Stimulated activated CD8-positive, alpha-beta memory T cell treated with anti-CD3 and anti-CD28 coated beads, Interleukin-2, amount 100 ng/mL, for 1 hour (primary cell): ENCODE measurements at places on chromosomes 5 and 9.

DNA sequence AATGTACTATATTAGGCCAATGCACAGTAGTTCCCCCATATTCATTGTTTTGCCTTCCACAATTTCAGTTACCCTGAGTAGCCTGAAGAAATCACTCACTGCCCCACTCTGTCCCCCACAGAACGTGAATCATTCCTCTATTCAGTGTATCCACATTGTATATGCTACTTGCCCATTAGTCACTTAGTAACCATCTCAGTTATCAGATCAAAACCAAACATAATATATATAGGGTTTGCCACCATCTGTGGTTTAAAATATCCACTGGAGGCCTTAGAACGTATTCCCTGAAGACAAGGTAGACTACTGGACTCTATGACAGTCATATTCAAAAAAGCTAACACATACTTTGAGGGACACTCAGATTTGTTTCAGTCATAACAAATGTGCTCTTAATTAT lies 465.7 kb upstream of the RGMB start:
- no peak for DNase-seq

GRCh38 chr9:93657331-93658111 lies 81.1 kb downstream of the PHF2 start:
- DNase-seq = no peak

GRCh38 chr9:8282535-8282934 lies 483.0 kb upstream of the DMAC1 start:
- DNase-seq = no peak

GRCh38 chr9:112299514-112299913 lies 33.9 kb downstream of the PTBP3 start:
- DNase-seq = no peak

GRCh38 chr5:139021346-139021745 lies 146.2 kb upstream of the LRRTM2 start:
- DNase-seq = no peak

GRCh38 chr9:10704720-10705119 lies 91.9 kb upstream of the PTPRD start:
- no peak for DNase-seq

GRCh38 chr9:124385623-124386022 lies 29.6 kb downstream of the PSMB7 start:
- DNase-seq = no peak

- DNase-seq = no peak
Measured at GRCh38 chr9:27963836-27964235, 390.6 kb upstream of the C9orf72 start.

GRCh38 chr9:35776018-35776417 lies 15.4 kb upstream of the NPR2 start:
- DNase-seq = no peak

GRCh38 chr9:69299315-69299714 lies 25.7 kb upstream of the ENTREP1 start:
- DNase-seq = no peak

- DNase-seq = no peak
Measured at GRCh38 chr5:473551-474192, 30.7 kb downstream of the EXOC3 start.

- no peak for DNase-seq
Measured at GRCh38 chr5:178595150-178595549, 5.0 kb upstream of the COL23A1 start.

DNA sequence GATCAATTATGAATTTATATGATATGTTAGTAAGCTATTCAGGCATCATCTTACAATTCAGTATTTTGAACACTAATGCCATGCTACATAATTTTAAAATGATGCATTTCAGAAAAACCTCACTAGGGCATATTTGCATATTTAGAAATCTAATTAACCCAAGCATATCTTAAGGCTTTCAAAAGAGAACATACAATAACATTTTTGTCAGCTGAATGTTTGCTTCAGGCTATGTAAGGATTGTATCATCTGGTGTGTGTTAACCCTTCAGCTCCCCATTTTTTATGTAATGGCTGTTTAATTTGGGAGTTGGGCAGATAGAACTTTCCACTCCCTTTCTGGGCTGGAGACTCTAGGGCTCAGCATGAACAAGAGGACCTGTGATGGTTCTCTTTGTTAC lies 299.1 kb upstream of the EFNA5 start:
- DNase-seq = no peak

DNA sequence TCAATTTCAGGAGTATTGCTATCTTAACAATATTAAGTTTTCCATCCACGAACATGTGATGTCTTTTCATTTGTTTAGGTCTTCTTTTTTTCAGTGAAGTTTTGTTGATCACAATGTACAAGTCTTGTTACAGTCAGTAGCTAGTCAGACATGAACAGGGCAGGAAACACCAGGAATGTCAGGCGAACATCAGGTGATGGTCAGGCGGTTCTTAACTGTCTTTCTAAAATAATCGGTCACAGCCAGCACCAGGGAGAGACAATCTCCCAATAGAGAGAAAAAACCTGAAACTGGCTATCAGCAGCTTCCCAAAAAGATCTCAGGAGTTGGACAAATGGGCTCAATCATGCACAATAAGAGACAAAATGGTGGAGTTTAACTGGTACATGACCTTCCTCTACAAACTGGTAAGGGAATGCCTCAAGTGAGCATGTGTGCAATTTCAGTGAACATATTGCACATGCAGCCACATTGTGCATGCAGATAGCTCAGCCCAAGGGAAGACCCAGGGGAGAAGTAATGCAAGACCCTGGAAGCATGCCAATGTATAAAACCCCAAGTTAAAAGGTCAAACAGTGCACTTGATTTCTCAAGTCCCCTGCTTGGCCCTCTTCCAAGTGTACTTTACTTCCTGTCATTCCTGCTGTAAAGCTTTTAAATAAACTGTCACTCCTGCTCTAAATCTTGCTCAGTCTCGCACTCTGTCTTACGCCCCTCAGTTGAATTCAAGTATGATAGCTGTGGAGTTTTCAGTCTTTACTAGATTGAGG lies 176.1 kb upstream of the RASEF start:
- DNase-seq = no peak

- DNase-seq = no peak
Measured at GRCh38 chr9:91825422-91825821, 124.6 kb downstream of the ROR2 start.

DNA sequence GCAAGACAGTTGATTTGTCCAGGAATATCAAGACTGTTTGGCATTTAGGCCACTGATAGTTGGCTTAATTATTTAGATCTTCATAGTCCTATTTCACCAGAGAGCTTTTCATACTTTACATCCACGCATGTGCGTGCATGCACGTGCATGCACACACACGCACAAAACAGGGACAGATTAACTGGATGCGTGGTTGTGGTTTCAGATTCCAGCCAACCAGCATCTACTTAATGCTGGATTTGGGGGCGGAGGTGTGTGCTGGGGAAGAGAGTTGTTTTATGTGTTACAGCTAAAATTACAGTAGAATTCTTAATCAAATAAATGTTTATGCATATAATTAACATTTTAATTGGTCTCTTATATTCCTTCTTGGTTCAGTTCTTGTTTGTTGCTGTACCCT lies 7.3 kb downstream of the RNF14 start:
- no peak for DNase-seq

GRCh38 chr5:178462076-178462475 lies 128.1 kb downstream of the COL23A1 start:
- DNase-seq = no peak

GRCh38 chr9:86486891-86487837 lies 133.0 kb upstream of the TUT7 start:
- no peak for DNase-seq

DNA sequence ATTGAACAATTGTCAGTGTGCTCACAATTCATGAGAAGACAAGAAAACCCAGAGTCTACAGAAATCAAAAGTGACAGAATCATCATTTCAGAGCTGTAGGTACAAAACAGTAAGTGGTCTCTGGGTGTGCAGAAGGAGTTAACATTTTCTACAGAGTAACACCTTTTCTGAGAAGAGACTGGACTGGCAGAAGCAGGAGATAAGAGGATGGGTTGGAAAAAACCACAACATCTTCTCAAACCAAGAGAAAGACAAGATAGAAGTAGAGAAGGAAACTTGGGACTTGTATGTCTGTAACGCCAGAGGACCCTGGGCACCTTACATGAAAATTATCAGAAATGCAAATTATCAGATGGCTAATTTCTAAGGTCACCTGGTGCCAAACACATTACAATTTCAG lies 82.6 kb downstream of the ARL15 start:
- DNase-seq = no peak

- DNase-seq = no peak
Measured at GRCh38 chr5:66945389-66946349, 250.9 kb downstream of the CD180 start.

DNA sequence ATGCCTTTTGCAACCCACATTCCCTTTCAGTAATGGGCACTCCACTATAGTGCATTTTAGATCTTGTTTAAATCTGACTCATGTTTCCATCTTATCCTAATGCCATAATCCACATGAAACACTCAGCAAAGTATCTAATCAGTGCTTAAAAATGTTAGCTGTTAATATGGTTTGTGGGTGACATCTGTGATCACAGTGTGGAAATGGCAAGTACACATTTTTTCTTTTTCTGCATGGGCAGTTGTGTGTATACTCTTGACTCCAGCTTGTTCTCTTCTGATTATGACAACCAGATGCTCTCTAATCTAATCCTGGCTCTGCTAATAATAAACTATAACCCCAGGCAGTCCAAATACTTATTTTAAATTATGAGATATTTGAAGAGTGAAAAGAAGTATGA lies 103.3 kb downstream of the EDIL3 start:
- no peak for DNase-seq

GRCh38 chr5:78816143-78816765 lies 167.7 kb upstream of the LHFPL2 start:
- DNase-seq = no peak

DNA sequence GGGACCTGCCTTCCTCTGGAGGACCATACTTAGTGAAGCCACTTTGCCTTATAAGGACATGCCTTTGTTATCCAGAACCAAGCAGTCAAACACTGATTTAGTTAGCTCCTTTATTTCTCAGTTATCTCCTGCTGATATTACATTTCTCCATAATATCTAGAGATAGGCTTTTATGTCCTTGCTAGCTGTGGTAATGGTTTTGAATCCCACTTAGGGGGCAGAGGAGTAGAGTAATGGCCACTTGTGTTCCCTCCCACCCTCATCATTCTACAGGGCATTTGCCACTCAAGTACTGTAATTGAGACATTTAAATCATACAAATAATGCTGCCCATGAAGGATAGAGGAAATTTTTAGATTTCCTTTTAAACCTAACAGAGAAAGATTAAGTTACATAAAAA lies 80.9 kb downstream of the DOCK8 start:
- DNase-seq = no peak

DNA sequence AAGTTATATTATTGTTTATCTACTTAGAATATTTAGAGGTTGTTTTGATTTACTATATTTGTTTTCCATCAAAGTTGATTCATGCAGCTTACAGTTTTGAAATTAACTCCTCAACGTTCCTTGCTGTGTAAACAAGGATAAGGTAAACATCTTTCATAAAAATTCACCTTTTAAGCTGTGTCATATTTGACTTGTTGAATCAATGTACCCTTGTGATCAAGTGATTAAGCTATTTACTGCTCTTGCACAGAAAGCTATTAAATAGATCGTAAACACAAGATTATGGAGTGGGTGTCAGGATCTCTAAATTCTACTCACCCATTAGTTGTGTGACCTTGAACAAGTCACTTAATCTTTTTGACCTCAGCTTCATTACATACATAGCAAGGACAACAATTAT lies 2054.0 kb upstream of the NUDT12 start:
- DNase-seq = no peak

DNA sequence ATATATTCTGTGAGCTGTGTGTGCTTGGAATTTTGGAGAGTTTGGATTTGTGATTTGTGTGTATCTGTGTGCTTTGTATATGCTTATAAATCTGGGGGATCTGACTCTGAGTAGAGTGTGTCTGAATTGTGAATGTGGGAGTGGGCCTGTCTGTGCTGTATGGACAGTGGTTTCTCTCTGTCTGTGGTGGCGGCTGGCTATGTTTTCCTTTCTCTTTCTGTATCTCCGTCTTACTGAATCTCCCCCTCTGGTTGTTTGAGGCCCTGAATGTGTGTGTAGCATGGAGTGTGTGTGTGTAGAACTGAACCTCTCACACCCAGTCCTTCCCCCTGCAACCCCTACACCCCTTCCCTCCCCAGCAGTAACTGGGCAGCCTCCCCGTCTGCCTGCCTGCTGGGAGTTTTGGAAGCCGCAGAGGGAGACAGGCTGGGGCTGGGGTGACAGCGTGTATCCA lies 4.7 kb downstream of the CXXC5 start:
- no peak for DNase-seq
